ENCODE measurements at places on chromosomes 5 and 9.

DNA sequence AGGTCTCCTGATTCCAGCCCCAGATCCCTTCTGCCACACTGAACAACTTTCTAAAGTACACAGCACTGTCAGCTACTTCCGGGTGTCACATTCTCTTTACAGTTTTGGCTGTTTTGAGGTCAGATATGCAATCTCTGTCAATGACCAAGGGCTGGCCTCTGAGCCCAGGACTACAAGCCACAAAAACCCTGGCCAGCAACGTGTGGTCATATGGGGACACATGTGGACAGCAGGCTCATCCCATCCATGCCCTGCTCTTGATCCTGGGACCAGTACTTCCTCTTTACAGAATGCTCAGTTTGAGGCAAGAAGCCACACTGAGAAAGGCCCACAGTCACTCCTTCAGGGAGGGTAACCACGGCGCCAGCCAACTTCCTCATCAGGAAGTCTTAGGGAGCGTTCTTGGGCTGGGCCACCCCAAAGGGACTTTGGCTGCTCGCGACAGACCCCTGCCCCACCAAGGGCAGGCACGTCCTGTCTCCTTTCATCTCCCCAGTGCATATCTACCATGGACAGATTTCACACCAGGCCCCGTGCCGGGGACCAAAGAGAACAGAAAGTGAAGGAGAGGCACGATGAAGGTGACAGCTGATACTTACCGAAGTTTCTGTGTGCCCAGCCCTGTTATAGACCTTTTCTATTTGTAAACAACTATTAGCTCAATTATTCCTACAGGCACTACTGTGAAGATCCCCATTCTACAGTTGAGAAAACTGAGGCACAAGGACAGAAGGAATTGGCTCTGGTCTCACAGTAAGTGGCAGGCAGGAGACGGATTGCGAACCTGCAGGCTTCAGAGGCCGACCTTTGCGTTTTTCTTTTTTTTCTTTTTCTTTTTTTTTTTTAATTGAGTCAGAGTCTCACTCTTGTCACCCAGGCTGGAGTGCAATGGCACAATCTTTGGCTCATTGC is 37.3 kb downstream of the STK10 start:
- no peak for DNase-seq

- DNase-seq = no peak
Observed at GRCh38 chr5:2591777-2592453, 159.6 kb downstream of the IRX2 start.

DNA sequence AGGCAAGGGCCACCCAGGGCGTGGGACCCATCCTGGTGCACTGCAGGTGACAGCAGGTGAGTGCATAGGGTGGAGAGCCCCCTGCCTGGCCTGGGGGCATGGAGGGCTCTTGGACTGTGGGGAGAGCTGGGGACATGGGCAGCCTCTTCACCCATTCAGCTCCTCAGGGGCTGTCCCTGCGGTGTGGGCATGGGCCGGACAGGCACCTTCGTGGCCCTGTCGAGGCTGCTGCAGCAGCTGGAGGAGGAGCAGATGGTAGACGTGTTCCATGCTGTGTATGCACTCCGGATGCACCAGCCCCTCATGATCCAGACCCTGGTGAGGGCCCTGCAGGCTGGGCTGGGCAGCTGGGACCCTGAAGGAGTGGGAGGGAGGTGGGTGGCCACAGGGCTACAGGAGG is 20.4 kb upstream of the SPTLC1 start:
- no peak for DNase-seq

DNA sequence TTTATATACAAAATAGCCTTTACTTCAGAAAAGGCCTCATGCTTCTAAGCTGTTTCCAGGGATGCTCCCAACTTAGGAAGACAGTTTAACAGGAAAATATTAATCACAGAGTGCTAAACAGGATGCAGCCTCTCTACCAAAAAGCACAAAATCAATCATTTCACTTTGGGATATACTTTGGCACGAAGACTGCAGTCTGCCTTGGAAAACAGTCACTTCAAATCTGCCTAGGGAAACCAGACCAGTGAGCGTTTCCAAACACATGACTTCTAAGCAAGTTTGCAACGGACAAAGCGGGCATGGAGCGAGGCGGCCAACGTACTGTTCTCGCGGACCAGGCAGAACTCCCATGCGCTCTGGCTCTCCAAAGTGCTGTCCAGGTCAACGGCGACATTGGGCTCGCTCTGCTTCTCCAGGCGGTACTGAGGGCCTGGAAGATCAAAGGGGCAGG is 201.0 kb downstream of the MAPKAP1 start:
- DNase-seq = no peak

DNA sequence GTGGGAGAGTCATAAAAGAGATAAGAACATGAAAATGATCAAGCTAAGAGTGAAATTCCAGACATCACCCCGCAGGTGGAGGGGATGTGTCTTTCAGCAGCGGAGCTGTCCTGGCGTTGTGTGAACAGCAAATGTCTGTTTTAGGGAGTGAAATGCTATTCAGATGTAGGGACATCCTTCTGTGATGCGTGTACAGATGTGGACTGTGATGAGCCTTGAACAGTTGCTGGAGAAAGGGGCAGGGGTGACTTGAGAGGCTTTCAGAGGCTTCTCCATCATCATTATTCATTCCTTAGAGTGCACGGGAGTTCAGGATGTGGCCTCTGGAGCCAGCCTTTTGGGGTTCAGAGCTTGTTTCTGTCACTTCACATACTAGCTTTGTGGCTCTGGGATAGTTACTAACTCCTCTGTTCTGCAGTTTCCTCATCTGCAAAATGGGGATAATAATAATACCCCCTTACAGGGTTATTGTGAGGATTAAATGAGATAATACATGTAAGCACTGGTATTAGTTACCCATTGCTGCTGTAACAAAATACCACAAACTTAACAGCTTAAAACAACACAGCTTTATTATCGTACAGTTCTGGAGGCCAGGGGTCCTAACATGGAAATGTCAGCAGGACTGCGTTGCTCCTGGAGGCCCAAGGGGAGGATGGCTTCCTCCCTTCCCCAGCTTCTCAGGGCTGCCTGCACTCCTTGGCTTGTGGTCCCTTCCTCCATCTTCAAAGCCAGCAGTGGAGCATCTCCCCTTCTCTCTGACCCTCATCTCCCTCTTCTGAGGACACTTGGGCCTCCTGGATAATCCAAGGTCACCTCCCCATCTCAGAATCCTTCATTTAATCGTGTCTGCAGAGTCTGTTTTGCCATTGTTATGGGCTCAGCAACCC is 9.4 kb downstream of the TRAF1 start:
- DNase-seq = no peak

DNA sequence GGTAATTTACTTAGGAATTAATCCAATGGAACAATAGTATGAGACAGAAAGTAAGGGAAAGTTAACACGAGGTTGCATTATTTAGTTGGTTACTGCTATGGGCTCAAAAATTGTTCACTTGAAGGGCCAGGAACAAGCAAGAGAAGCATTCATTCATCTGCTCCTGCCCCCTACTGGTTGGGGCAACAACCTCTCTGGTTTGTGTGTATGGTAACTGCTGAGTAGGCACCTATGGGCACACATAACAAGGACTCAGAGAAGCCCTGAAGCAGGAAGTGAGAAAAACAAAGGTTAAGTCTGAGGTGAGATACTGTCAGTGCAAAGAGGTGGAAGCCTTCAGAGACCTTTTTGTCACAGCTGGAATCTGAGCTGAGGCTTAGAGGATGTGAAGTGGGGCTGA is 34.4 kb upstream of the RANBP6 start:
- DNase-seq = peak; percentile 36

- DNase-seq = no peak
Observed at GRCh38 chr5:91956738-91957137, 573.6 kb upstream of the ARRDC3 start.

DNA sequence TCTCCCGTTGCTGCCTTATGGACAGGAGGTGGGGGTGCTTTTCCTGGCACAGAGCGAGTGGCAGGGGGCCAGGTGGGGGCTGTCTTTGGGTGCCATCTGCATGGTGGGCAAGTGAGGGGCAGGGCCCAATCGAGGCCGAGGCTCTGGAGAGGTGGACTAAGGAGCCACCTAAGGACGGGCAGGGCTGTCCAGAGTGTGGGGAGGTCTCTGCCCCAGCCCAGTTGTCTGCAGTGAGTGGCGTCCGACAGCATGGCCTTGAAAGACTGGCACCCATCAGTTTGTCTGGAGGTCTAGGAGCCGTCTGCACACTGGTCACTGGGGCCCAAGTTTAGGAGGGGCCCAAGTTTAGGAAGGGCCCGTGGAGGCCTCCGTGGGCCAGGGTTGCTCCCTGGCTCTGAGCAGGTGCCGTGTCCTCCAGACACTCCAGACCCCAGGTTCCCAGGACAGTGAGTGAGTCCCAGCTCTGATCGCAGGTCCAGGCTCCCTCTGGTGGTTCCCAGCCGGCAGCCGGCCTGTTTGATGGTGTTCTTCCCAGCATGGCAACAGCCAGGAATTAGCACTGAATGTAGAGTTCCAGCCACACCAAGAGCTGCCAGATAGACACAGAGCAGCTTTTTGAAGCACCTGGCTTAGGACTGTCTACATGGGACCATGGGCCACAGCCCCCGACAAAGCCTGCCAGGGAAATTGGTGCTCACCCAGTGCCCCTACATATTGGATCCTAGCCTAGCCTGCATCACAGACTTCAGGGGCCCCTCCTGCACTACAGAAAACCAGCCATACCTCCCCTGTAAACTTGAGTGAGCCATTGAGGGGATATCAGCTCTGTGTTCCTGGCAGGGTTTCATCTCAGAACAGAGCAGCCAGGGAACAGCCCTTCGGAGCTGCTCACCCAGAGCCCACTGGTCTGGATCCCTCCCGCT is 120.9 kb downstream of the WNK2 start:
- DNase-seq = no peak

- DNase-seq = no peak
Observed at GRCh38 chr9:95137587-95138145, 179.8 kb downstream of the FANCC start.

DNA sequence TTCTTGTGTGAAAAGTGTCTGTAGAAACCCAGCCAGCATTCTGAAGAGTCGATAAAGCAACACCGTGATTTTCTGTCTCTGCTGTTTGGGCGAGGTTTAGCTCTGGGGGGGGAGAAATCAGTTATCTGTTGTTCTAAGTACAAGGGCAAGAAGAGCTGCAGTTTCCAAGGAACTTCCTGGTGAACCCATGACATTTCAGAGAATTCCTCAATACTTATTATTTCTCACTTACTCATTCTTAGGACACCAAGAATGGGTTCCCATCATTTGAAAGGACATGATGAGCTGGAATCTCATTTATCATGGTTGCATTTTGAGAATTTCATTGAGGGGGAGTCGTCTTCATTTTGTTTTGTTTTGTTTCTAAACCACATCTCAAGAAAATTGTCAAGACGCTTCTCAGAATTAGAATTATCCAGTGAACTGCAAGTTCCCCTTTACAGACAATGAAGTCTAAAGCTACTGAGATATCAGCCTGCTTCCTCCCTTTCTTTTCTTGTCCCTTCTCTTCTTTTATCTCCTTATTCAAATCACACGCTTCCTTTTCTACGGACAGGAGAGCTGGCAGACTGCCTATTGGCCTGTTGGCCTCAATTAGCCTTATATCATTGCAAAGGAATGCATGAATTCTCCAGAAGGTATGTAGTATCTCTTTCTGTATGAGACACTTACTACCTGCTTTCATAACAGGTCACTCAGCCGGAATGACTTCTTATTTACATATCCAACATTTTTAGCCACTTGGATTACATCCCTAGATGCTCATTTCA is 53.7 kb downstream of the ZNF462 start:
- DNase-seq = no peak

DNA sequence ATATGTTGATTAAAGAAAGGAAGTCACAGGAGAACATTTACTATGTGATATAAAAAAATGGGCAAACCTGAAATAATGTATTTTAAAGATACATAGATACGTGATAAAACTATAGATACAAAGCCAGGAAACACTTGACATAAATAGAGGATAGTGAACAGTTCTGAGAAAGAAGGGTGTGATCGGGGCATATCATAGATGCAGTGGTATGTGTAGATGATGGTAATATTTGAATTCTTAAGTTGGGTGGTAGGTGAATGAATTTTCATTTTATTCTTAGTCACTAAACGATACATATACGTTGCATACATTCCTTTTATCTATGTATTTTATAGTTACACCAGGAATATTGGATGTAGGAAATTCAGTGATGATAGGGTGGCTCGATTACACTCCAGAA is 138.7 kb upstream of the ARRDC3 start:
- DNase-seq = no peak

DNA sequence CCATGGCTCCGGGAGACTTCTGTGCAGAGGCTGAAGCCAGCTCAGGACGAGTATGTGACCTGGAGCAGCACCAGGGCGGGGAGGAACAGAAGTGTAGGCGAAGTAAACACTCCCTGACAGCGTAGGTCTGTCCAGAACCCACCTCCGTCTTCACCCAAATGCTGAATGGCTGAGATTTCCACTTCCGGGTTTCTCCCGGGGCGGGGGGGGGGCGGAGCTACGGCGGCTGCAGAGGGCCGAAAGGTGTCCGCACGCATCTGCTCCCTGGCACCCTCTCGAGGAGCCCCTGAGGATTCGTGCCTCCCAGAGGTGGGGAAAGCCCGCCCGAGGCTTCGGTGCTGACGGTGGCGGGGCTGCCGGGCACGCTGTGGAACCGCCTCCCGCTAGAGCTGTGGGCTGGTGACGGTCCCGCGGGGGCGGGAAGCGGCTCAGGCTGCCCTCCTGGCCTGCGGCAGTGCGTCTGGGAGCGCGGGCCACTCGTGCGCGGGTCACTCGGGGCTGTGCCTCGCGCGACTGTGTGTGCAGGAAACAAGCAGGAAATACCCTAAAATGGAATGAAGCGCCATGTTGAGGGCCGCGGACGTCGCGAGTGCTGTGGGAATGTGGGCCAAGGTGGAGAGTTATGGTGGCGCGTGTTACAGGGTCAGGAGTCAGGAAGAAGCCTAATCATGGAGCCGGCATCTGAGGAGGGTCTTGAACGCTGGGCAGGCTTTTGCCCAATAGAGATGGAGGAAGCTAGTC is 1425.4 kb downstream of the FOXD4L5 start:
- no peak for DNase-seq

- DNase-seq = no peak
Observed at GRCh38 chr9:19281801-19282200, 51.3 kb downstream of the DENND4C start.

- no peak for DNase-seq
Observed at GRCh38 chr5:112205846-112206245, 213.2 kb downstream of the EPB41L4A start.

DNA sequence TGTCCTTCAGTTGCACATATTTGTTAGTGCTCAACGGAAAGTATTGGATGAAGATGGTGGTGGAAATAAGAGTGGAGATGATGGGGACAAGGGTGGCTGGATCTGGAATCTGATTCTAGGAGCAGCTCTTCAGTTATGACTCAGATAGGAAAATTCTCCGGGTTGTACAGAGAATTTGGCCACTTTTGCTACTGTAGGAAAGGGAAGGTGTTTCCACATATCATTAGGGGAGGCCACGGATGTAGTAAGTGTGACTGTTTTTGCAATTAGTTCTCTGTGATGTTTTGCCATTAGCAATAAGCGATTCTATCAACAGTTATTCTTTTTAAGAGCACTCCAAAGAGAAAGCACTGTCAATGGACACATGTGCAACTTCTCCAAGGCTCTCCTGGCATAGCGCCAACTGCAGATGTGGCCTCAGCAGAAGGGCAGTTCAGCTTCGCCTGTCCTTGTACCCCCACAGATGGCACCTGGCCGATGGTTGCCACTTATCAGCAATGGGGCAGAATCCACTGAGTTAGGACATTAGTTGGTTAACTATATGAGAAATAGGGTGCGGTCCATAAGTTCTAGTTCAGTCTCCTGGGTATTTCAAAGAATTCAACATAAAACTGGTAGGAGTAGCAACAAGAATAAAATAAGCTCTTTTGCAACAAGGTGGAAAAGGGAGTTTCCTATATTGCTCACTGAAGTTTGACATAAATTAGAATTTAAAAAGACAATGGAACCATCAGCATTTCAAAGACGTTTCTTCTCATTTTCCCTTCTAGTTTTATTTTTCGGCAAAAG is 96.3 kb downstream of the ARSB start:
- no peak for DNase-seq

GRCh38 chr5:30804739-30805505 is 388.6 kb upstream of the CDH6 start:
- no peak for DNase-seq

All from CD8-positive, alpha-beta T cell (primary cell).